ENCODE measurements at places on chromosomes 3 and 15. TPM values are rescaled to one million over a fixed set of nuclear protein-coding genes. Genes with fewer than 3 reads are reported as not detected.
A peak's percentile ranks its signal among the peaks of the same experiment; 100 is the strongest.

GRCh38 chr15:95584088-95584487, 746.4 kb upstream of the NR2F2 start:
- no peak for DNase-seq

DNA sequence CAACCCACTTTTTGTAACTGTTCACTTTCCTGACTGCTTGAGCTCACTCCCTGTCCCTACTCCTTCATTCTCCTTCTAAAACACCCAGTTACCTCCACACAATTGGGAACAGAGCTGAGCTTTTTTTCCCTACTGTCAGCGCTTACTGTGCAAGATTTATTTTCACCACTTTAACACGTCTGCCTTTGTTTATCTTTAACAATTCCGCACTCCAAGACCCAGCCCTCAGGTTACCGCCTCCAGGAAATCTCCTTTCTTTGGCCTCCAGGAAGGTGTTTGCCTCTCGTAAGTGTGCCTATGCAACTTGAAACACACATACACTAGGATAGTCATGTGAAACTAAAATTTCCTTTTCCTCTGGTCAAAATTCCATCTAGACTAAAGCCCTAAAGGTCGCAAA, 271.9 kb upstream of the TPRG1 start:
- DNase-seq = no peak

- DNase-seq = no peak
Measured at GRCh38 chr15:78061963-78062427, 15.5 kb downstream of the TBC1D2B start.

DNA sequence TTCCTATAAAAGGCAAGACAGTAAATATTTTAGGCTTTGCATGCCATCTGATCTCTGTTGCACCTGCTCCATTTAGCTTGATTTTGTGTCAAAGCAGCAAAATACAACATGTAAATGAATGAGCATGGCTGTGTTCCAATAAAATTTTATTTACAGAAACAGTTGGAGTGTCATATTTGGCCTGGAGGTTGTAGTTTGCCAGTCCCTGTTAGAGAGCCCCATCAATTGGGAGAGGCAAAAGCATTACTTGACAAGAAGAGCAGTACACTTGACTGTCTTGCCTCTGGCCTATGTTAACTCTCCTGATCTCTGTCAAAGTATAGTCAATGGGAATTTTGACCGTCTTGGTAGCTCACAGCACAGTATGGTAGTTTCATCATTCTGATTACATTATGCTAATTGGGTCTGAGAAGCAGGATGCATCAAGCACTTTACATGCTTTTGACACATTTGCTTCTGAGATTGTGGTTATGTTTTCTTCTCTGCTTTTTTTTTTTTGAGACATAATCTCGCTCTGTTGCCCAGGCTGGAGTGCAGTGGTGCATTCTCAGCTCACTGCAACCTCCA, 35.4 kb downstream of the SLC28A2 start:
- no peak for DNase-seq

DNA sequence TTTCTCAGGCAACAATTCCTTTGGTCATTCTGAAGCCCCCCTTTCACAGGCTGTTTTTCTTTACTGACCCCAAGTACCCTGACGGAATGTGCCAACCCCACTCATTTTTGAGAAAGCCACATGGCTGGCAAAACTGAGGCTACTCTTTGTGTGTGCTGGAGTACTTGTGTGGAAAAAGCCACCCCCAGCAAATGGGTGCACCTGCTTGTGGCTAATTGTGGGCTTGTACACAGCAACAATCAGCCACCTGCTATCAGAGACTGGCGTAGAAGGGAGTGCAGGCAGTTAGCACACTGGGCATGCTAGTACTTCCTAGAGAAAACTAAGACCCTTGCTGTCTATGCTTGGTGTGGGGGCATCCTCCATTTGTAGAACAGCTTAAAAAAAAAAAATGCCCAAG, 110.1 kb upstream of the LMOD3 start:
- DNase-seq = no peak

DNA sequence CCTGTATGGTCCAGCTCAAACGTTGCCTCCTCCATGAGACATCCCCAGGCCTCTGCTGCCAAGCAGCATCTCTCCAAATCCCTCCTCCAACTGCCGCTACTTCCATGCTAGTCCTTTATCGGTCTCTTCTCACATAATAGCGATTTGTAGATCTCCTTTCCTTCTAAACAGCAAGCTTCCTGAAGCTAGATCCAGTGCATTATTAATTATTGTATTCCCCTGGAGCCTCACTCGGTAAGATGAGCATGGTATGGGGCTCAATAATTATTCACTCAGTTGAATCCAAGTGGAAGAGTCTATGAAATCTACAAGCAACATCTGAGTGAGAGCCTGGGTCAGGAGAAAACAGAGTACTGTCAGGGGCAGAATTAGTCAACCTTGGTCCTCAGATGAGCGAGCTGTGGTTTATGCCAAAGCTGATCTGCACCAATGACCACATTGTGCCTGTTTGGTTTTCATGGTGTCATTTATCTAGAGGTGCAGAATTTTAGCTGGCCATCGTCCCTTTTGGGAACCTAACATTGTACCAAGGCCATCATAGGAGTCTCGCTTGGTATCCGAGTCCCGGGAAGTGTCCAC, 93.8 kb upstream of the UBE2E1 start:
- DNase-seq = no peak

DNA sequence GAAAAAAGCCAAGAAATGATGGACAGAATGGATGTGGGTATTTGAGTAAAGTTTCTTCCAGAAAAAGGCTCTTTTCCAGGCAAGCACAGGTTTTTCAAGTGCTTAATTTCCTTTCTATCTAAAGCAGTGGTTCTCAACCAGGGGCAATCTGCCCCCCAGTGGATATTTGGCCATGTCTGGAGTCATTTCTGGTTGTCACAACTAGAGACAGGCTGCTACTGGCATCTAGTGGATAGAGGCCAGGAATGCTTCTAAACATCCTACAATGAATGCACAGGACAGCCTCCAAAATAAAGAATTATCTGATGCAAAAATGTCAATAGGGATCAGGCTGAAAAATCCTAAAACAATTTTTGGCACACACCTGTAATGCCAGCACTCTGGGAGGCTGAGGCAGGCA, 23.9 kb downstream of the SEC22C start:
- no peak for DNase-seq

DNA sequence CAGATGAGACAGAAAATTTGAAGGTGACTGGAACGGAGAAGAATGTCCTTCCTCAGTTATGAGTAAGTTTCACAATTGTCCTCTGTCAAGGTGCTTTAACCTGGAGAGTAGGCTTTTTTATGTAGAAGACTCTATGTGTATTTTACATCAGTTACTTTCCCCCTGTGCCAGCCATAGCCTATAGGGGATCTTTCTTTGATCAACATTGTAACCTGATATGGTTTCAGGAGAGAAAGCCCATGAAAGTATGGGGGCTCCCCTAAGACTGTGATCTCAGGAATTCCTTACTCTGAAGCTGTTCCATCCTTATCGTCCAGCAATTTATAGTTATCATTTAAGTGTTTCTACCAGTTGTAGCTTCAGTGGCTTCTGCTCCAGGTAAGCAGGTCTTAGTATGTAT, 1076.3 kb upstream of the EPHA6 start:
- no peak for DNase-seq

DNA sequence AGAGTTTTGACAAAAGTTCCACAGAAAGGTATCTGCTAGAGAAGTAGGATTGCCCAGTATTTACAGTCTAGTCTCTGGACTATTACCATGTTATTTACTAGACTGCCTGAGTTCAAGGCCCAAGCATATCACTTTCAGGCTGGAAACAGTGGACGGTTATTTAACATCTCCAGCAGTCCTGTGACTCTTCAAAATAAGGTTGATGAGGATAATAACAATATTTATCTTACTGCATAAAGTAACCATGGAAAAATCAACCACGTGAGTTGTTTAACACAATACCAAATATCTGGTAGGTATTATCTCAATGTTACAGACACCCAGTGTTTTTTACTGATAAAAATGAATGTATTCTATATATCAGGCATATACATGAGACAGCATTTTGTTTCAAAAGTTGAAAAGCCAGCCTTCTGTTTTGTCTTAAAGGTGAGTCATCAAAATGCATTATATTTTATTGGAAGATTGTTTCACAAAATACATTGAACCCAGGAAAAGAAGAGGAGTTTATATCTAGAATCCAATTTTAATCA, 535.8 kb downstream of the TBL1XR1 start:
- no peak for DNase-seq

DNA sequence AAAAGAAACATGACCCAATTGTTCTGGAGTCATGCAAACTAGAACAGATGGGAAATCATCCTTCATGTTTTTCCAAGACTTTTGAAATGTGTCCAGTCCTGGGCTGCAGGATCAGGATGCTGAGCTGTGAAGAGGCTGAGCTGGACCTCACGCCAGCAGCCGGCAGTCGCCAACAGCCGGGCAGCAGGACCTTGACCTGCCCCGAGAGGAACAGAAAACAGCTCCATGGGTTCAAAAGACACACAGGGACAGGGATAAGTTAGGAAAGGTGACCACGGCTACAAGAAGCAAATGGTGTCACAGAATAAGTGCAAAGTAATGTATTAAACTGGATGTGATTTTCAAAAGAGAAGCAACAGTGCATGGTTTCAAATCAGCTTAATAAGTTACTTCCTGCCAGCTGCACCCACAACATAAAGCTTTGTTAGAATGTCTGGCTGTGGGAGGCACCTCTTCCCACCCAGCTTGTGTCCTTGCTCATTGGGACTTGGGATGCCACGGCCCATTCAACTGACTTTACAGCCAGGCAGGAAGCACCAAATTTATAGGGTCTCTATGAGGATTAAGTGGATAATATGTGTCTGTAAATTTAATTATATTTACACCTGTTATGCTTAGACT, 266.4 kb downstream of the GABRG3 start:
- no peak for DNase-seq

DNA sequence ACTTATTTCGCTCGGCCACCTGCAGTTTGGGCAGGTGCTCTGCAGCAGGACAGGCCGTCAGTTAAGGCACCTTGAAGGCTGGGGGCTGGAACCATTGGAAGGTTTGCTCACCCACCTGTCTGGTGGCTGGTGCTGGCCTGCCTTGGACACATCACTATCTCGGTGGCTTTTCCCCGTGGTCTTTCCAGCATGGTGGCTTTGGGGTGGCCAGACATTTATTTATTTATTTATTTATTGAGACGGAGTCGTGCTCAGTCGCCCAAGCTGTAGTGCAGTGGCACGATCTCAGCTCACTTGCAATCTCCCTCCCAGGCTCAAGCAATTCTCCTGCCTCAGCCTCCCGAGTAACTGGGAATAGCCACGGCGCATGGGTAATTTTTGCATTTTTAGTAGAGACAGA, 11.7 kb downstream of the ISG20 start:
- DNase-seq = no peak

- no peak for DNase-seq
Measured at GRCh38 chr15:38687340-38687739, 122.7 kb upstream of the RASGRP1 start.

GRCh38 chr3:12681943-12682390, 18.1 kb upstream of the RAF1 start:
- peak; percentile 26 for DNase-seq

CMTM8 gene
- total RNA-seq = 2.5 TPM

TICRR gene
- not detected for total RNA-seq

SLC28A2 gene
- total RNA-seq = not detected

CFAP91 gene
- 0.92 TPM for total RNA-seq

TAMM41 gene
- 10.6 TPM for total RNA-seq

CCDC13 gene
- total RNA-seq = not detected

AGBL1 gene
- total RNA-seq = not detected

PSTPIP1 gene
- 9.3 TPM for total RNA-seq

SERPINI2 gene
- total RNA-seq = not detected

AMIGO3 gene
- not detected for total RNA-seq

Data from heart right ventricle (tissue), 16 donors.